ENCODE measurements at places on chromosomes 1 and 21. TPM values are rescaled to one million over a fixed set of nuclear protein-coding genes. Genes with fewer than 3 reads are reported as not detected.

DNA sequence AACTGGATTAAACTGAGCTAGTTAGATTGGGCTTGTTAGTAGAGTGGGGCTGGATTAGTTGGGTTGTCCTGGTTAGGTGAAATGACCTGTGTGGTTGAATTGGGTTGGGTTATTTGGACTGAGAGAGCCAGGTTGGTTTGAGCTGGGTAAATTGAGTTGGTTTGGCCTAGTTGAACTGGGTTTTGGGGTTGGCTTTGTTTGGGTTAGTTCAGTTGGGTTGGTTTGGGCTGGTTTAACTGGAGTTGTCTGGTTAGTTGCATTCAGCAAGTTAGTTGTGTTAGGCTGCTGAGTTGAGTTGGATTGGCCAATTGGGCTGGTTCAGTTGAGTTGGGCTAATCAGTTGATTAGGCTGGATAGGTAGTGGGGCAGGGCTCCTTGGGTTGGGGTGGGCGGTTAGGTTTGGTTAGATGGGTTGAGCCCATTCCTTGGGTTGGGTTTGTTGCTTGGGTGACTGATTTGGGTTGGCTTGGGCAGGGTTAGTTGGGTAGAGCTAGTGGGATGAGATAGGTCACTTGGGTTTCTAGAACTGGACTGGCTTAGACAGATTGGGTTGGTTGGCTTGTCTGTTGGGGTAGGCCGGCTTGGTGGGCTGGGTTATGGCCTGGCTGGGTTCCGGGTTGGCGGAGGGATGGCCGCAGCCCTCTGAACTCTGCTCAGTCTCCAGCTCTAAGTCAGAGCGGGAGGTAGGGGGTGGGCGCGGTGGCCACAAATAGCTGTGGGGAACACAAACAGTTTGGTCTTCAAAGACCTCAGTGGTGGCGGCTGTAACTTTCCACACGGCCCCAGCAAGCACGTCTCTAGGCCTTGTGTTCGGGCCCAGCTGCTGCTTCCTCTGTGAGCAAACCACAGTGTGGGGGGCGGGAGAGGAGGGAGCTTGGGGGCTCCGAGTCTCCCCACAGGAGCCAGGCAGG, 67.2 kb upstream of the RUNX3 start:
- no peak for DNase-seq

GRCh38 chr1:156096640-156097391, 14.6 kb upstream of the MEX3A start:
- peak; percentile 85 for DNase-seq

- DNase-seq, result no peak
Measured at GRCh38 chr1:78688697-78689096, 39.1 kb downstream of the IFI44 start.

- DNase-seq, result no peak
Measured at GRCh38 chr1:226743259-226743658, 4.2 kb upstream of the ITPKB start.

DNA sequence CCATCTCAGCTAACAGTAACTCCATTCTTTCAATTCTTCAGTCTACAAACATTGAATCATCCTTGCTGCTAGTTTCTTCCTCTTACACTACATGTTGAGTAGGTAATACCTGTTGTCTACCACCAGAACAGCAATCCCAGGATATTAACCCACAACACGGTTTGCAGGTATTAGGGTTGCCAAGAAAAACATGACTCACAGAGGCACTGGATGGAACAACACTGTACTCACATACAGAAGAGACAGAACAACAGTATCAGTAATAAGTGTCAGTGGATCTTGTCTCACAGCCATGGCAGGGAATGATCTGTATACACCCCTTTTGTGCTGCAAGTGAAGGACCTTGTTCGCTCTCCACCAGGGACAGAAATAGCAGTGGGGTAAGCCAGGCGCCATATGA, 212.1 kb downstream of the GPR52 start:
- DNase-seq, result no peak

Gene FLG2
- not detected for total RNA-seq

Gene KANK4
- 2.4 TPM for total RNA-seq

Gene ARHGAP29
- 20.3 TPM for total RNA-seq

All from left lobe of liver (tissue), 2 donors.